ENCODE measurements at places on chromosomes 6 and 20.

DNA sequence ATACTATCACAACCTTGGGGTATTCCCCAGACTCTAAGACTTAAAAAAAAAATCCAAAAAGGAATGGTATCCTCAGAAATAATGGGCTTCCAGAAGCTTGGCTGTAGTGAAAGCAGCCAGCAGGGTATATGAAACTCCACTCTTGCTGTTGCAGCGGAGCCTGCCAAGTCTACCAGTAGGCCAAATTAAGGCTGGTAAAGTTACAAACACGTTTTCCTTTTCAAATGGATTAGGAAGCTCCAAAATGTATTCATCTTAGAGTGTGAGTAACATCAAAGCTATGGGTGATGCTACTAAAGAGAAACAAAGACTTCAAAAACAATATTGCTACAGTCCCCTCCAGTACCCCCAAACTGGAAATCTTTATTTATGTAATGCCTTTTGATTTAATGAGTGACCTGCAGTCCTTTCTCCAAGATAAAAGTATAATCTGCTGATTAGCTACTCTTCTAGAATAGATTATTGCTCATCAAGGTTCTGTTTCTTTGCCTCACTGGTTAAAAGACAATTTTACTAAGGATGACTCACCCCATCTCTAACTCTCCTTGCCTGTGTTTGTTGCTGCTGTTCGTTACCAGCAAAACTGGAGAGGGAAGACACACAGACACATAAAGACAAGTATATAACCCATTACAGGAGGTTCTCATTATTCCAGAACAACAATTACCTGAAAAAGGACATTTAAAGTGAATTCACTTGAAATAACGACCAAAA is 84.9 kb downstream of the BTBD9 start:
- DNase-seq, result no peak

DNA sequence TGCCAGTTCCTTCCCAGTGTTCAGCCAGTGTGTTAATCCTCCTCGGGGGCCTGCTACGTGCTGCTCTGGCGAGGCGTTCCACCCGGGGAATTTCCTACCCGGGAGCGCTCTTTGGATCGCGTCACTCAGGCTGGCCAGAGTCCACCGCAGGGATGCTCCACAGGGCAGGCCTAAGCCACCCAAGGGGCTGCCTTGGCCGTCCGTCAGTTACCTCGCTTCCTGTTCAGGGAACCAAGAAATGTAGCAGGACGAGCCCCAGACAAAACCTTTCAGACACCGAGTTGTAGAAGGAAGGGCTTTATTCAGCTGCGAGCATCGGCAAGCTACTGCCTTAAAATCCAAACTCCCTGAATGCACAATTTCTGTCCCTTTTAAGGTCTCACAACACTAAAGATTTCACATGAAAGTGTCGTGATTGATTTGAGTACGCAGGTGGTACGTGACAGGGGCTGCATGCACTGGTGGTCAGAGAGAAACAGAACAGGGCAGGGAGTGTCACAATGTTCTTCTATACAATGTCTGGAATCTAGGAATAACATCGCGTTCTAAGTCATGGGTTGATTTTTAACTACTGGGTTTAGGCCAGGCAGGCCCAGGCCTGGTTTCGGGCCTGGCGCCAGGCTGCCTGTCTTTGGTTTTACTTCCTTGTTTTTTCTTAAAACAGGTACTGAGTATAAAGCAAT is 15.7 kb upstream of the POU5F1 start:
- no peak for DNase-seq

DNA sequence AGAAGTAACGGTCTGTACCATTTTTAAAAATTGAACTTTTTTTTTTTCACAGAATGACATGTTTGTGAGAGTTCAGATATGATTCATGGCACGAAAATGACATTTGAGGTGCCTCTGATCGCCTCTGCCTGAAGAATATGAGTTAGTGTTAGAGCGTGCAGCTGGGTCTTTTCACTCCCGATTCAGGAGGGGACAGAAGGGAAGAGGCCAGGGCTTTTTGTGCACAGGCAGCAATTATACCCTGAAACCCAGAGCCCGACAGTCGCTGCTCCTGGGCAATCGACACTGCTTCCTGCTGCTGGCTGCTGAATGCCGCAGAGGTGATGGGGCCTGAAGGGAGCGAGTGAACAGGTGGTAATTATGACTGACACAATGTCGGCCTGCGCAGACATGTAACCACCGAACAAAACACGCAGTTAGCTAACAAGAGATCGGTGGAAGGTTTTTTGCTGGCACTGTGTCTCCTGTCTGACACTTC is 652.0 kb upstream of the NOX3 start:
- DNase-seq, result no peak

GRCh38 chr20:36613974-36614373 is 8.4 kb downstream of the RAB5IF start:
- no peak for DNase-seq

GRCh38 chr20:13432126-13432525 is 206.6 kb downstream of the TASP1 start:
- no peak for DNase-seq

GRCh38 chr6:70686548-70687133 is 19.0 kb downstream of the SMAP1 start:
- peak; percentile 32 for DNase-seq

- no peak for DNase-seq
Measured at GRCh38 chr6:90226257-90226656, 70.4 kb downstream of the BACH2 start.

- no peak for DNase-seq
Measured at GRCh38 chr6:168342636-168343035, 23.1 kb upstream of the DACT2 start.

- no peak for DNase-seq
Measured at GRCh38 chr6:90428514-90428913, 131.9 kb upstream of the BACH2 start.

- no peak for DNase-seq
Measured at GRCh38 chr6:159217595-159218275, 48.5 kb downstream of the FNDC1 start.
